ENCODE measurements at places on chromosomes 5 and 9.

- DNase-seq = no peak
Observed at GRCh38 chr9:36280989-36281388, 22.7 kb upstream of the GNE start.

- no peak for DNase-seq
Observed at GRCh38 chr5:179973391-179973790, 65.7 kb upstream of the TBC1D9B start.

- no peak for DNase-seq
Observed at GRCh38 chr5:134582281-134582680, 50.3 kb downstream of the SAR1B start.

DNA sequence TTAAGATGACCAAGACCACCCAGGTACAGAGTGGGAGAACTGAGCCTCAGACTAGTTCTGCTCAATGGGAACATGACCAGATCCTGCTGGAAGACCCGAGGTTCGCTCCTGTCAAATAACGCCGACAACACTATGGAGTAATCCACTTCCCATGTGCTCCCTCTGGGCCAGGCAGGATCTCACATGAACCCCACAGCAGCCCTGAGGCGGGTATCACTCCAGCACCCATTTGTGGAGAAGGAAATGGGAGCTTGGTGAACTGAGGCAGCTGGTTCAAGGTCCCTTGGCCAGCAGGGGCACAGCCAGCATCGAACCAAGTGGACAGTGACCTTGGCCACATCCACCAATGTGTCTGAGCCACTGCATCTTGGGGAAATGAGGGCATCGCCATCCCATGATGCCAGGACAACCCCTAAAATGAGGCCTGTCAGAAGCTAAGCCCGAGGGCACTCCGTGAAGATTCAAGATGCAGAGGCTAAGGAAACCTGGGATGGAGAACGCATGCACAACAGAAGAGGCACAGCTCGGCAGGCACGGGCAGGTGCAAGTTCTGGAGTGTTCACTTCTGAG, 8.5 kb downstream of the ANKS6 start:
- DNase-seq = no peak

DNA sequence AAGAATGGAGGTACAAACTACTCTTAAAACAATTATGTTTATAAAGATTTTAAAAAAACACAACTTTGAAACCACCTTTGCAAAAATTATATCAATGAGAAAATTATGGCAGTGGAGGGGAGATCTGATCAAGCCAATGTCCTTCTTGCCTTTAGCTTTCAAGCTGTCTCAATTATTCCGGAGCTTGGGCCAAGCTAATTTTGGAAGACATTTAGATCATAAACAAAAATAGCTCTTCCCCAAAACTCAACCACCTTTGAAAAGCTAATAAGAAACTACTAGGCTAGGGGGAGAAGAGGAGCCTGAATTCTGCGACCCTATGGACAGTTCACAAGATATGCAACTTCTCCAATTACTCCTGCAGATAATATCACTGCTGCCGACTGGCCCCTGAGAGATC, 263.3 kb downstream of the ICE1 start:
- DNase-seq = no peak

DNA sequence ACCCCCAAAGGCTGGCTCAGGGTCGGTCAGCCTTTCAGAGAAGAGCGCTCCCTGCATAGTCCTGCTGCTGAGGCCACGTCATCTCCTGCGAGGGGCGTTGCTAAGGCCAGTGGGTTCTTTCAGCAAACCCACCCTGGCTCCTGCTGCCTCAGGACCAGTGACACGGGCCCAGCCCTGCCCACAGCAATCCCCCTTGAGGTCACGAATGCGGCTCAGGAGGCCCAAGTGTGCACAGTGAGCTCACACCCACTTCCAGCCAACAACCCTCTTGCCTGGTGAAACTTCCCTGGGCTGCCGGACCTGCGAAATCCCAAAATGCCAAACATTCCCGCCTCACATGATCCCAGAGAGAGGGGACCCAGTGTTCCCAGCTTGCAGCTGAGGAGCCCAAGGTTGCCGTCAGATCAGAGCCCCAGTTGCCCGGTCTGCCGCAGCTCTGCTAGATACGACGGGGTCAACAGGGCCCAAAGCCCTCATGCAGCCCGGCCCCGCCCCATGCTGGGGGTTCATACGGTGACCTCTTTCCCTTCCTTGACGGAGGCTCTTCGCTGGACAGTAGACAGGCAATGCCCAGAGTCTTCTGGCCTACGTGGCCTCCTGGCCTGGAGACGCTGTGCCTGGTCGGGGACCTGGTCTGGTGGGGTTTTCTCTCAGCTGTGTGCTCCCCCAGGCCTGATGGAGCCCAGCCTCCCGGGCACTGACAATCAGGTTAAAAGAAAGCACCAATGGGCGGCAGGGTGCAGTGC, 116.4 kb upstream of the COL5A1 start:
- no peak for DNase-seq

DNA sequence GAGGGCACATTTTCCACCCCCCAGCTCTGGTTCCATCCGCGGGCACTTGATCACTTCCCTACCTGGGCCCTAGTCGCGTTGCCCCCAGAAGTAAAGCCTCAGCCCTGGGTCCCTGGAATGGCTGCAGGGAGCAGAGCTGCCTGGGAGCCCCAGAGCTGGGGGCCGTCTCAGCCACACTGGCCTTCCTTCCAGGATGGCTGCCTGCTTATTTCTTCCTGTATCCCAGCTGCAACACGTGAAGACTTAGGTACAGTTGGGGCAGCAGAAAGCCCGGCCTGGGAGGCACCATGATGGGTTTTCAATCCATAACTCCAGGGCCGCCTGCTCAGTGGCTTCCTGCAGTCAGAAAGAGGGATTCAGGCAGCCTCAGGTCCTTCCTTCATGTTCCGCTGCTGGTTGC, 232.3 kb downstream of the IRX2 start:
- DNase-seq = no peak

GRCh38 chr5:121550989-121551388, 300.7 kb upstream of the FTMT start:
- no peak for DNase-seq

- no peak for DNase-seq
Observed at GRCh38 chr5:98656125-98656795, 117.2 kb upstream of the RGMB start.

- no peak for DNase-seq
Observed at GRCh38 chr5:174560861-174561260, 163.5 kb upstream of the MSX2 start.

DNA sequence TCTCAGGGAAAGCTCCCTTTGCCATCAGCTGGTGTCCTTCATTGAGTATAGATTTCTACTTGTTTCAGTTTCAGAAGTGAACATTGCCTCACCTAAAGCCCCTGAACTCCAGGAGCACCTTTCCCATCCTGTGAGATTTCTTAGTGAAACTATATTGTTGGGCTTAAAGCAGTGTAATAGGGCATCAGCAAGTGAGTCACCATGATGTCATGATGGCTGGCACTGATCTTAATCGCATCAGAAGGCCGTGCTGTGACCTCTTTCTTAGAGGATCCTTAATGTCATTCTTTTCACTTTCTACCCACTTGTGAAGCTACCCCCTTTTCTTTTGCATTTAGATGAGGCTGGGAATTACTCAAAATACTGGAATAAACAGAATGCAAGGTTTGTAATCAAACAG, 401.3 kb downstream of the MTRR start:
- DNase-seq = no peak

- DNase-seq = no peak
Observed at GRCh38 chr9:18759827-18760226, 273.2 kb downstream of the SAXO1 start.

DNA sequence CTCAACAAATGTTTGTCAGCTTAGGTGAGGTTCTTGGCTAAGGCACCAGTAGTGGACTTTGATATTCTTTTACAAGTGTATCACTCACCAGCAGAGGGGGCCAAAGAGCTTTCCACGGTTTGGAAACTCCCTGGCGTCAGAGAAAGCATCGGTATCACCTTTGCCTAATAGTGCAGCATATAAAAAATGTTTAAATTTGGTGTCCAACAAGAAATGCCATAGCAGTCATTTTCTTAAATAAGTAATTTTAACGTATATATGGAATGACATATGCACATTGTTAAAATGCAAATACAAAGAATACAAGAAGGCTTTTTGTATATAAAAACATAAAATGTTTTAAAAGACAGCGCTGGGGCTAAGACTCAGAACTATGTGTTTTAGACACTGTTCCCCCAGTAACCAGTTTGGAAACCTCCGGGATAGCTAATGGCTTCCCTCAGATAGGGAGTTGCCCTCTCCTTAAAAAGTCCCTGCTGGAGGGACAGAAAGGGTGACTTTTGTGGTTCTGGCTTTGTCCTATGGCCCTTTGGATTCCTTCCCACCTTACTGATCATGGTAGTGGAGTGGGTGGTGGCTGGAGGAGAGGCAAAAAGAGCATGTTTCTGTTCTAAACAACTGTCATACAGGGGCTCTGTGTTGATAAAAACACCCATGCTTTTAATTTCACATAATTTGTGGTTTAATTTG, 124.6 kb downstream of the GPBP1 start:
- peak; percentile 74 for DNase-seq

GRCh38 chr9:2015581-2016407, 647 bp downstream of the SMARCA2 start:
- DNase-seq = no peak

GRCh38 chr9:2663461-2664173, 42.0 kb downstream of the VLDLR start:
- peak; percentile 3 for DNase-seq

DNA sequence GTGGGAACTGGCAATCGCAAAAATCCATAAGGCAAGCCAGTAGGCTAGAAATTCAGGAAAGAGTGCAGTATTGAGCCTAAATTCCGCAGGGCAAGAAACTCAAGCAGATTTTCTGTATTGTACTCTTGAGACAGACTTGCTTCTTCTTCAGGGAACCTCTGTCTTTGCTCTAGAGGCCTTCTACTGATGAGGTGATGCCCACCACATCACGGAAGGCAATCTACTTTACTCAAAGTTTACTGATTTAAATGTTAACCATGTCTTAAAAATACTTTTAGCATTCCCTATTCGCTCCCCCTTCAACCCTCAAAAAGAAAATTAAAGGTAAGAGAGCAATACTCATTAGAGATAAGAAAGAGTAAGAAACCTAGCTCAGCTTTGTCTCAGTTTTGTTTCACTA, 11.3 kb downstream of the IL7R start:
- DNase-seq = no peak

- no peak for DNase-seq
Observed at GRCh38 chr5:93327605-93328004, 253.4 kb downstream of the NR2F1-AS1 start.

DNA sequence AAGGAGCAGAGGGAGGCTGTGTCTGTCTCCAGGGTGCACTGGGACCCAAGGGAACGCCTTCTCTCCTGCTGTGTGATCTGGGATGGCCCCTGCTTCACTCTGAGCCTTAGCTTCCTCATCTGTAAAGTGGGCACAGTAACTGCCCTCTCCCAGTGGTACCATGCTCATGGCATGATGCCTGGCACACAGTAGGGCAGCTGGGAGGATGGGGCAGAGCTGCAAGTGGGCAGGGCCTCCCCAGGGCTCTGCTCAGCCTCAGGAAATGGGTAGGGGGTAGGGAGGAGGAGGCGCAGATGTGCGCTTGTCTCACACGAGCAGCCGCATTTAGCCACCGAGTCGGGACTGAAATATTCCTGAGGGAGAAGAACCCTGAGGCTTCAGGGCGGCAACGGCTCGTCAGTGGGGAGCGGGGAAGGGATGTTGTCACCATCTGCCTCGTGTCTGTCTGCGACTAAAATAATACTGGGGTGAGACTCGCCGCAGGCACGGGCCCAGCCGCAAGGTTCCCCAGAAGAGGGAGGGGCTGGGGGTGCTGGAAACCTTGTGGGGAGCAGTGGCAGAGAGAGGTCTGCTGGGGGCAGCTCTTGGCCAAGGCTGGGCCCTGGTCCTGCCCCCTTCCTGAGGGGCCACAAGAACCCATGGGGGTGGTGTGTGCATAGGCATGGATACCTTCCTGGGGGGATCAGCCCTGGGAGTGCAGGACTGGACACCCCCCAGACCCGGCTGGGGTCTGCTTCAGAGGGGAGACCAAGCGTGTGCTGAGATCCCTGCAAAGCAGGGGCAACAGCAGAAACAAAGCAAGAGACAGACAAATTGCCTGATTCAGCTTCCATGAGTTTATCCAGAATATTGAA, 55.2 kb upstream of the PSD2 start:
- DNase-seq = no peak

DNA sequence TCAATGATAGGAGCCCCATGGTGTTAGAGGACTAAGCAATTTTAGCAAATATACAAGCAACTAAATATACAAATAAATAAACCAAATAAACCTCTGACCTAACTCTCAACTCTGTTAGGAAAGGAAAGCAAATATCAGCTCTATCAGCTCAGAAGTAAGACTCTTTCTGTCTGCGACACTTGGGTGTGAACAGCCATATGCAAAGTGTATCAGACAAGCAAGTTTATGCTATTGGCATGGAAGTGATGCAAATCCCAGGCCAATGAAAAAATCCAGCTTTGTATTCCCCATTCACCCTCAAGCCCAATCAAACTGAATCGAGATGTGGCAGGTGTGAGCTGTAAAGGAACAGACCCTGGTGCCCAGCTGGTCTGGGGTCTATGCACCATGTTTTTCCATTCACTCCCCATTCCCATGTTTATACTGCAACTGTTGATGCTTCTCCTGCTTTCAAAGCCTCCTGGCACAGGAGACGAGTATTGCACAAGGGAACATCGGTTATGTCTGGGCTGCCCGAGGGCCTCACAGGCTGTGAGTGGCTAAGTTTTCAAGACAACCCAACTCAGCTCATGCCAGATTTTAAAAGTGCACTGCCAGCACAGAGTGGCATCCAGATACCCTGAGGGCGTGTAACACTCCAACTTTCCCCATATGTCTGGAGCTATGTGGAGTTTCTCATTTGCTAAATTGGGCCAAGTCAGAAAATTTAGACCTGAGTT, 73.1 kb downstream of the FEM1C start:
- no peak for DNase-seq

GRCh38 chr5:143495110-143495509, 91.6 kb upstream of the NR3C1 start:
- peak; percentile 62 for DNase-seq

GRCh38 chr5:109532773-109533364, 123.1 kb upstream of the PJA2 start:
- DNase-seq = peak; percentile 17

GRCh38 chr9:105959531-105959930, 265.2 kb downstream of the TMEM38B start:
- no peak for DNase-seq

- DNase-seq = no peak
Observed at GRCh38 chr9:88143957-88144625, 5.8 kb upstream of the SPATA31C2 start.

- no peak for DNase-seq
Observed at GRCh38 chr5:25905646-25906045, 1132.7 kb downstream of the CDH9 start.

DNA sequence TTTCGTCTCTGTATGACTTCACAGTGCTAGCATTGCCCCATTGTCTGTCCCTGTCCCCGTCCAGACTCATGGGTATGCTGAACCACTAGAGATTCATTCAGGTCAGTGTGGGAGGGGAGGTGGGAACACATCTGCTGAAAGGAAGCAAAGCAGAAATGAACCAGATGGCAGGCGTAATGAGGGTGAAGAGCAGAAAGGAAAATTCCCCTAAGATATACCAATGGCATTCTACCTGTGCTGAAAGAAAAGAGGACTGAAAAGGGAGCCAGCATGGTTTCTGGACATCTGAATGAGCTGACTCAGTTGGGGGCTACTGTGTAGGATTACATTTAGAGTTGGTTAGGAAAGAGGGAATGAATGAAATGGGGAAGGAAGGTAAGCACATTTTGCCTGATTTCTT, 678.7 kb downstream of the MAT2B start:
- DNase-seq = no peak

Data from fibroblast of skin of abdomen (primary cell).